ENCODE measurements at places on chromosomes 13 and 19. TPM values are rescaled to one million over a fixed set of nuclear protein-coding genes. Genes with fewer than 3 reads are reported as not detected.

Gene KLHL1
- 23.2 TPM for total RNA-seq

Gene FLT3
- total RNA-seq, result 5.4 TPM

Gene ZNF865
- total RNA-seq, result 1.7 TPM

Gene KIR3DL1
- total RNA-seq, result not detected

Gene METTL21C
- total RNA-seq, result 0.82 TPM

Gene KATNAL1
- total RNA-seq, result 57.0 TPM

Gene GRK1
- total RNA-seq, result 0.45 TPM

Gene CEACAM3
- not detected for total RNA-seq

Gene USE1
- total RNA-seq, result 10.9 TPM

Gene ZNF71
- 28.8 TPM for total RNA-seq

Gene ICAM4
- not detected for total RNA-seq

Gene LILRB5
- 1.2 TPM for total RNA-seq

Gene SMIM17
- 34.5 TPM for total RNA-seq

Gene CELF5
- 37.6 TPM for total RNA-seq

Gene ERICH4
- not detected for total RNA-seq

Gene MEF2B
- total RNA-seq, result 0.27 TPM

Gene TRPC4
- 10.8 TPM for total RNA-seq

Gene ZNF723
- not detected for total RNA-seq

Gene FAM124A
- 11.7 TPM for total RNA-seq

Measured in cerebellum (tissue), 4 donors.